ENCODE measurements at places on chromosomes 1 and 21.

GRCh38 chr1:58839846-58840835 lies 56.3 kb upstream of the JUN start:
- no peak for DNase-seq

- no peak for DNase-seq
Measured at GRCh38 chr1:23451441-23451840, 26.9 kb upstream of the TCEA3 start.

- no peak for DNase-seq
Measured at GRCh38 chr1:31306278-31306677, 9.4 kb downstream of the ZCCHC17 start.

DNA sequence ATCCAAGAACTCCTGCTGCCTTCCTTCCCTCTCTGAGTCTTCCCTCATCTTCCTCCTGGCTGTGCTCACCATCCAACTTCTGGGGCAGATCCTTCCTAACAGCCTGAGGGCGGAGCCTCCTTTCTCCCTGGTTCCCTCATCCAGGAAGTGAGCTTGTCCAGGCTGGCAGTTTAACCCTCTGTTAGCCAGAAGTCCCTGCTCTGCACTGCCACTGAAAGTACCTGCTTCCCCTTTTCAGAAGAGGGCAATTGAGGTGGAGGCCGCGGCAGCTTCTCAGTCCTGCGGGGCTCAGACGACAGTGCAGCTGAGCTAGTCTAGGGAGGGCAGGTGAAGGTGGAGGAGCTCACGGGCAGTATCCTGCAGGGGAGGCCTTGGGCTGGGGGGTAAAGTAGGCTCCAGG lies 149.1 kb downstream of the FCRL5 start:
- no peak for DNase-seq

- no peak for DNase-seq
Measured at GRCh38 chr1:234840843-234841242, 230.9 kb upstream of the IRF2BP2 start.

All from stimulated activated CD4-positive, alpha-beta T cell treated with anti-CD3 and anti-CD28 coated beads, TNF-alpha, amount 100 ng/mL, for 4 hours (primary cell).